ENCODE measurements at places on chromosomes 3 and 15. TPM values are rescaled to one million over a fixed set of nuclear protein-coding genes. Genes with fewer than 3 reads are reported as not detected.

The DPH3 gene
- total RNA-seq = 33.6 TPM

DNA sequence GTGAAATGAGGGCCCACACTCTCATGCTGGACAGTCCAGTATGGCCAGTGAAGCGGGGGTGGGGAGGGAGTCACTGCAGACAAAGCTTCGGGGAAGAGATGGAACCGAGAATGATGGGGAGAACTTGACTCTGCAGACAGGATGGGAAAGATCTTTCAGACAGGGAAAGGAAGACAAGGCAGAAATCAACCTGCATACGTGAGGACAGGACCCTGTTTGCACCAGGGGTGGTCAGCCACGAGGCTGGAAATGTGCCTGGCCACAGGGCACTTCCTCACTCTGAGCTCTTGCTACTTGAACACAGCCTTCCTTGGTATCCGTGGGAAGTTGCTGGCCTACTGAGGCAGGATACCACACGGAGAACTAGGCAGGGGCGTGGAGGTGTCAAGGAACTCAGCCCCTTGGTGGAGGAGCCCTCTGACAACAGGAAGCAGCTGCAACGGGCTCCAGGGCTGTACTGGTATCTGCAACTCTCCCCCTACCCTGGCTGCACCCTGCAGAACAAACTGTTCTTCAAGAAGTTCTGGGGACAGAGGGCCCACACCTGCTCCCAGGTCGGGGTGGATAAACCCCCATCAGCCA is 9.3 kb upstream of the SRP14 start:
- no peaks in the 10 kb centered on the region for H3K36me3 ChIP-seq
- no peak overlapping the region for H3K4me3 ChIP-seq
- peak overlapping the region; percentile 69 for H3K27ac ChIP-seq
- DNase-seq = no peak
- no peaks in the 10 kb centered on the region for H3K27me3 ChIP-seq

The STAB1 gene
- 47.7 TPM for total RNA-seq

GRCh38 chr3:79380581-79380980 is 387.2 kb downstream of the ROBO1 start:
- H3K4me1 ChIP-seq = no peaks in the 10 kb centered on the region
- no peaks in the 10 kb centered on the region for H3K27me3 ChIP-seq
- no peak overlapping the region for H3K27ac ChIP-seq
